ENCODE measurements at places on chromosomes 6 and 20. TPM values are rescaled to one million over a fixed set of nuclear protein-coding genes. Genes with fewer than 3 reads are reported as not detected.

GRCh38 chr6:7561153-7561964 is 19.9 kb downstream of the DSP start:
- peaks cover 7% of the 10 kb centered on the region for H3K4me1 ChIP-seq
- peak overlapping the region; percentile 89 for H3K27ac ChIP-seq
- DNase-seq, result no peak

MICA gene
- total RNA-seq, result 10.7 TPM

DNA sequence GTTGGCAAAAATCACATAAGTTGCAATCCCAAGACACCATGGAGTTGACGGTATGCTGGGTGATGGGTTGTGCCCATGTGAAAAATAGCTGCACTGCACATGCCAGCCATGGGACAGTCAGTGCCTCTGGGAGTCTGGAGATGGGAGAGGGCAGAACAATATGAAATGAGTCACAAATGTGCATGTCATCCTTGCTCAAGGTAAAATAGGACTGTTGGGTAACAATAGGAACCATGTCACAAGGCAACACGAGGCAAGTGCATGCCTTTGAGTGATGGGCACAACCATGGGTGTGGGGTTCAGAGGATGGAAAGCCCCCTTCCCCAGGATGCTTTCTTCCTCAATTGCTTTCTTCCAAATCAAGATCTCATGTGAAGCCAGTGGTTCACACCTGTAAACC is 70.5 kb upstream of the PIM1 start:
- no peaks in the 10 kb centered on the region for H3K36me3 ChIP-seq
- no peaks in the 10 kb centered on the region for H3K27me3 ChIP-seq
- H3K27ac ChIP-seq, result peak overlapping the region; percentile 17
- no peak overlapping the region for H3K4me3 ChIP-seq

- no peaks in the 10 kb centered on the region for H3K36me3 ChIP-seq
- H3K27ac ChIP-seq, result no peak overlapping the region
- no peak for DNase-seq
- peaks cover 22% of the 10 kb centered on the region for H3K4me1 ChIP-seq
- peaks cover 3% of the 10 kb centered on the region for H3K27me3 ChIP-seq
- no peak overlapping the region for H3K4me3 ChIP-seq
These were observed 141.3 kb downstream of the MAP3K7 start for GRCh38 chr6:90445533-90446108.

- no peaks in the 10 kb centered on the region for H3K27me3 ChIP-seq
- no peak overlapping the region for H3K27ac ChIP-seq
- H3K4me3 ChIP-seq, result no peak overlapping the region
- peaks cover 5% of the 10 kb centered on the region for H3K4me1 ChIP-seq
- H3K36me3 ChIP-seq, result no peaks in the 10 kb centered on the region
These were observed 191.8 kb downstream of the TMEM200A start for GRCh38 chr6:130557481-130558112.

- H3K36me3 ChIP-seq, result no peaks in the 10 kb centered on the region
- peaks cover 39% of the 10 kb centered on the region for H3K27me3 ChIP-seq
- DNase-seq, result no peak
- H3K4me1 ChIP-seq, result peaks cover 8% of the 10 kb centered on the region
These were observed 7.3 kb upstream of the GFRA4 start for GRCh38 chr20:3670511-3670910.

- no peaks in the 10 kb centered on the region for H3K27me3 ChIP-seq
- no peak for DNase-seq
- no peak overlapping the region for H3K4me3 ChIP-seq
- H3K4me1 ChIP-seq, result peaks cover 14% of the 10 kb centered on the region
These were observed 42.8 kb downstream of the HEBP2 start for GRCh38 chr6:138446821-138447220.

DNA sequence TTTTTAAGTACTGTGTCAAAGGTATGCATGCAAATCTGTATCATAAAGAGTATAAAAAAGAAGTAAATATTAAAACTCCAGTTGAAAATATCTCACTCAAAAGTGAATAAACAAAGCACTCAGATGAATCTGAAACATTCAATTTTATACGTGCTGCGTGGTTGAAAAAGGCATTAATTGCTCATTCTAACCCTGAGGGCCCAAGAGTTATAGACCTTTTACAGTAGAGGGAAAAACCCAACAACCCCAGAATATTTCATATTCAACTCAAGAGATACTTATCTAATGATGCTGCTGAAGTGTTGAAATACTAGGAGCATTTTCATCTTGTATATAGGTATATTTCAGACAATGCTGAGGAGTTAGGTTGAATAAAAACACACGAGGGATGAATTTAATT is 862.8 kb upstream of the CITED2 start:
- H3K4me1 ChIP-seq, result no peaks in the 10 kb centered on the region
- H3K27me3 ChIP-seq, result no peaks in the 10 kb centered on the region
- no peak for DNase-seq
- no peaks in the 10 kb centered on the region for H3K36me3 ChIP-seq

- peaks cover 17% of the 10 kb centered on the region for H3K36me3 ChIP-seq
- H3K4me3 ChIP-seq, result no peak overlapping the region
- no peaks in the 10 kb centered on the region for H3K27me3 ChIP-seq
- no peaks in the 10 kb centered on the region for H3K4me1 ChIP-seq
These were observed 45.5 kb downstream of the TRAM2 start for GRCh38 chr6:52531396-52531795.

- peaks cover 7% of the 10 kb centered on the region for H3K4me1 ChIP-seq
- no peaks in the 10 kb centered on the region for H3K36me3 ChIP-seq
- H3K4me3 ChIP-seq, result no peak overlapping the region
- no peak for DNase-seq
These were observed 4.5 kb upstream of the FASTKD5 start for GRCh38 chr20:3164043-3164762.

ULBP1 gene
- 8.2 TPM for total RNA-seq

- H3K4me1 ChIP-seq, result no peaks in the 10 kb centered on the region
- no peaks in the 10 kb centered on the region for H3K27me3 ChIP-seq
- H3K36me3 ChIP-seq, result no peaks in the 10 kb centered on the region
- DNase-seq, result no peak
- no peak overlapping the region for H3K27ac ChIP-seq
These were observed 253.7 kb downstream of the MAFB start for GRCh38 chr20:40435146-40435895.

Data from type B pancreatic cell (in vitro differentiated cells).